ENCODE measurements at places on chromosomes 4 and X. TPM values are rescaled to one million over a fixed set of nuclear protein-coding genes. Genes with fewer than 3 reads are reported as not detected.

GRCh38 chrX:49919617-49920016 lies 2.8 kb upstream of the CLCN5 start:
- DNase-seq, result no peak

CCNQ gene
- total RNA-seq, result 29.3 TPM

- DNase-seq, result no peak
Measured at GRCh38 chr4:153488006-153488891, 22.1 kb downstream of the TMEM131L start.

- no peak for DNase-seq
Measured at GRCh38 chr4:3353752-3354454, 61.1 kb downstream of the RGS12 start.

- no peak for DNase-seq
Measured at GRCh38 chr4:146795711-146796110, 150.0 kb downstream of the TTC29 start.

HEPH gene
- total RNA-seq, result 8.1 TPM

VSIG4 gene
- 0.54 TPM for total RNA-seq

DNA sequence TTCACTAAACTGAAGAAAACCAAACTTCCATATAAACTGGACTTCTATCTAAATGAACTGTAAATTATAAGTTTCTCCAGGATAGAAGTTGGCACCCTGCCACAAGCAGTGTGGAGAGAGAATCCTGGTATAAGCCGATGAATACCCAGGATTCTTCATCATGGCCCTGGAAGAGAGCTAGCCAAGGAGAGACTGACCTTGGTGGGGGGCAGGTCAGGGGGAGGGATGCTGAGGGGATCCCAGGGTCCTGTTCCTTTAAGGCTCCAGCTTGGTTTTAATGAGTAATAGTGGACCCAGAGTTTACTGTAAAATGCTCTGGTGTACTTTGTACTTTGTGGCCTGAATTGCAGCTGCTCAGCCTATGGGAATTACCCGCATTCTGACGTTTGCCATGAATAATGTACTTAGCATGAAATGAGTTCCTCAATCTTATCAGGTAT lies 16.9 kb downstream of the RASSF6 start:
- DNase-seq, result no peak
